ENCODE measurements at places on chromosomes 11 and 22. TPM values are rescaled to one million over a fixed set of nuclear protein-coding genes. Genes with fewer than 3 reads are reported as not detected.

Gene MMP3
- total RNA-seq, result 0.08 TPM

Gene GLYAT
- total RNA-seq, result not detected

Gene OR2D3
- total RNA-seq, result not detected

Gene CALCA
- total RNA-seq, result not detected

Gene PAAF1
- total RNA-seq, result 6.7 TPM

All from smooth muscle cell of the coronary artery (primary cell).